ENCODE measurements at places on chromosomes 6 and 20. TPM values are rescaled to one million over a fixed set of nuclear protein-coding genes. Genes with fewer than 3 reads are reported as not detected.

- DNase-seq: peak; percentile 25
These were observed 865 bp downstream of the STK38 start for GRCh38 chr6:36546308-36546919.

GRCh38 chr6:100673641-100674040 is 207.5 kb downstream of the ASCC3 start:
- DNase-seq: no peak

Gene SASH1
- 7.8 TPM for total RNA-seq

- no peak for DNase-seq
These were observed 25.3 kb downstream of the MDFI start for GRCh38 chr6:41663568-41663967.

Gene LY6G6D
- total RNA-seq: not detected

- no peak for DNase-seq
These were observed 10.0 kb downstream of the CITED2 start for GRCh38 chr6:139364302-139364981.

- DNase-seq: no peak
These were observed 63.7 kb downstream of the SH3BGRL2 start for GRCh38 chr6:79694623-79695343.

GRCh38 chr20:34987288-34988190 is 31.9 kb downstream of the MYH7B start:
- no peak for DNase-seq

GRCh38 chr20:57089699-57090144 is 176.7 kb downstream of the BMP7 start:
- DNase-seq: peak; percentile 19

DNA sequence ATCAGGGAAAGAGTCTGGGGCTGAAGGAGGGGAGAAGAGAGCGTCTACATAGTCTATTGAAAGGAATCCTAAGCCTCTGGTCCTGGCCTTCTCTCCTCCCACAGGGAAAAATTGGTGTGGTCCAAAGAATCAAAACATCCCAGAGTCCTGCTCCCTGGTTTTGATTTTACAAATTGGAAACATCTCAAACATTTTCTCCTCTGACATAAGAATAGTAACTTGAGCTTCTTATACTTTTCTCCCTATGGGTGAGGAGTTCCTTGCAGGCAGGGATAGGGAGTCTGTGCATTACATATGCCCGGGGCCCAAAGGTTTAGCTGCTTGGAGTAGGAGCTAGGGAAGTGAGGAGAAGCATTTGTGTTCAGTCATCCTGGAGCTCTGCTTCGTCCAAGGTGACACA is 120.0 kb upstream of the GGTLC1 start:
- DNase-seq: no peak

DNA sequence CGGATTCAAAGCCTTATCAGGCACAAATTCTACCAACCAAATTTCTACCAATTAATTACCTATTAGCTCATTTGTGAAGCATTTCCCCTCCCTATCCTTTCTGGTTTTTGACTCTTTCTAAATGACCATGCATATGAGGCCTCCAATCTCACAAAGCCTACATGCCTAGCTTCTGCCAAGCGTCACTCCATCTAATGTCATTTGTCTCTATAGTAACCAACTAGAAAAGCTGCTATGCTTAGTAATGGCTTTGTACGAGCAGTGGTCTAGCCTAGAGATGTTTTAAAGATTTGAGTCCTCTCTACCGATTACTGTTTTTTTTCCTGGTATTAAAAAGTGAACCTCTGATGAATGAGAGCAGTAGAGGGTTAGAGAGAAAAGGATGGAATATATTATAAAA is 4.8 kb upstream of the ASF1A start:
- DNase-seq: no peak

GRCh38 chr20:32571566-32571965 is 13.6 kb downstream of the NOL4L start:
- DNase-seq: no peak

GRCh38 chr20:37355252-37356180 is 9.6 kb downstream of the SRC start:
- DNase-seq: no peak

DNA sequence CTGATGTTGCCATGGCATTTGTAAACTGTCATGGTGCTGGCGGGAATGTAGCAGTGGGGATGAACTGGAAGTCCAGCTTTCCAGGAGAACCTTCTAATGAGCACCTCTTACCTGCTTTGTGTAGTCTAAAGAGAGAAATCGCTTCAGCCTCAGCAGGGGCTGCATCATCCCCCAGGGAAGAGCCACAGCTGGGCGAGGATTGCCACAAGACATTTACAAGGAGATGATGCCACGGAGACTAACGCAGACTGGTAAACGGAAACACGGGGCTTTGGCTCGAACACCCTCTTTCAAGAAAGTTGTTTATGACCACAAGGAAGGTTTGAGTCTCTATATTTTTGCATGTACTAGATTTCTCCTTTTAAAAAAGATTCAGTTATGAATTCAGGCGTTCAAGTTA is 72.9 kb downstream of the CDH26 start:
- DNase-seq: no peak

Gene COX4I2
- total RNA-seq: not detected

DNA sequence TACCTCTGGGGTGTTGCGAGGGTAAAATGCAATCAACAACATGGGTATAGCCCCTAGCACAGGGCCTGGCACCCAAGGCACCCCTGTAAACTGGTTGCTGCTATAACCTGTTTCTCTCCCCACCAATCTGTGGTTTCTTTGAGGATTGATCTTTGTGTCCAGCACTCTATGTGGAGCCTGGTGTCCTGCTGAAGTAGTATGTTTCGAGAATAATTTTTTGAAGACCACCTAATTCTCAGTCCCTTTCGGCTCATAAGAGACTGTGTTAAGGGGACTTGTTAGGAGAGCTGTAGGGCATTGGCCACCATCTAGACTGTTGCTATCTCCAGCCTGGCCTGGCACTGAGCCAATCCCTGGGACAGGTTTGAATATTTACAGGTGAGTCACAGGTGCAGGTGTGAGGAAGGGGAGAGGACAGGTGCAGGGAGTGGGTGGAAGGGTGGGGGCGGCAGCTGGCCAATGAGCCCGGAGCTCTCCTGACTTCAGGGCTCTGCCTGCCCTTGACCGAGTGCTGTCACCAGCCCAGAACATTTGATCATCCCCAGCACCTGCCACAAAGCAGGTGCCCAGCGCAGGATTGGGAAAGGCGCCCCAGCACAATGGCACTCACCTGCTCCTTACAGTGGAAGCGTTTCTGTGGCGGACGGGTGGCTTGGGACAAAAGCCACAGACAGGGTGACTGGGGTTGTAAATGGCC is 8.1 kb upstream of the C20orf144 start:
- peak; percentile 30 for DNase-seq

DNA sequence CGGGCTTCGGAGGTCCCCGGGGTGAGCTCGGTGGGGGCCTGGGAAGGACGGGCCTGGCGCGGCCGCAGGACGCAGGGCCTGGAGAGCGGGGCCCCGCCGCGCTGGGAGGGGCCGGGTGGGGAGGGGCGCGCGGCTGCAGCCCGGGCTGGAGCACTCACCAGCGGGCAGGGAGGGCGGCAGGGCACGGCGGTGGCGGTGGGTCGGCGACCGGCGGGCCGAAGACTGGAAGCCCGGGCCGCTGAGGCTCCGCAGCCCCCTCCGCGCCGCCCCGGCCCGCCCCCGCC is at the start of gene GATA5:
TSS of gene GATA5 (minus strand) at position 224 of the 284 bp plus-strand sequence. CDS start 474 bp downstream, outside the sequence.
- DNase-seq: no peak

Gene SLC22A2
- not detected for total RNA-seq

Gene HLA-DQB1
- total RNA-seq: 1.7 TPM

GRCh38 chr20:37316116-37316774 is 26.8 kb downstream of the MANBAL start:
- no peak for DNase-seq

DNA sequence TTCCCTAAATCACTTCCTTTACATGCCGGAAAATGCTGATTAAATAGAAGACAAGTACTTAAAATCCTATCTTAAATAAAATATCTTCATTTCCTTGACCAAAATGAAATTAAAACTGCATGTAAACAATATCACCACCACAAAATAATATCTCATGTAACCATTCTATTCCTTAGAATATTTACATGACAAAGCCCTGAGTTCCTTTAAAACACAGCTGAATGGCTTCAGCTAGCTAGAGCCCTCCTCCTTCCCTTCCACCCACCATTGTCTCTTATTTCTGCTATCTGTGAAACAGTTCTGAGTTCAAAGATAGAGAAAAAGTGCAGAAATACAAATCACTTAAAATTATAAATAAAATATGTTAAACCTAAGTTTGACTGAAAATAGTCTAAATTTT is 103.1 kb downstream of the HIVEP2 start:
- DNase-seq: no peak

GRCh38 chr6:157117431-157118095 is 205.8 kb downstream of the TMEM242 start:
- no peak for DNase-seq

- no peak for DNase-seq
These were observed 33.3 kb downstream of the NTSR1 start for GRCh38 chr20:62741701-62742491.

DNA sequence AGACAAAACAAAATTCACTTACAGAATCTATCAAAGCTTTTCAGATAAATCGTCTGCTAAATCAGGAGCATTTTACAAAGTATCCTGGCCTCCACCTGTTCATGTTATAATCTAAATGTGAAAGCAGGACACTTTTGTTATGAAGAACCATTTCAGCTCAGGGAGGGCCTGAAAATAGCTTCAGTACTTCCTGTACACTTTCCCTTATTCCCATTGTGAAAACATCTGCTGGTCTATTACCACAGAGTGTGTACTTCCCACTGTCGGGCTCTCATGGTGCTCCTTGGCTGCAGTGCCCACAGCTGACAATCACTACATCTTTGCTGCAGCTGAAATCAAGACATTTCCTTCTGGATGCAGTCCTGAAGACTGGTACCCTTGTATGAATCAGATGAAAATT is 128.1 kb downstream of the OPRM1 start:
- DNase-seq: no peak

DNA sequence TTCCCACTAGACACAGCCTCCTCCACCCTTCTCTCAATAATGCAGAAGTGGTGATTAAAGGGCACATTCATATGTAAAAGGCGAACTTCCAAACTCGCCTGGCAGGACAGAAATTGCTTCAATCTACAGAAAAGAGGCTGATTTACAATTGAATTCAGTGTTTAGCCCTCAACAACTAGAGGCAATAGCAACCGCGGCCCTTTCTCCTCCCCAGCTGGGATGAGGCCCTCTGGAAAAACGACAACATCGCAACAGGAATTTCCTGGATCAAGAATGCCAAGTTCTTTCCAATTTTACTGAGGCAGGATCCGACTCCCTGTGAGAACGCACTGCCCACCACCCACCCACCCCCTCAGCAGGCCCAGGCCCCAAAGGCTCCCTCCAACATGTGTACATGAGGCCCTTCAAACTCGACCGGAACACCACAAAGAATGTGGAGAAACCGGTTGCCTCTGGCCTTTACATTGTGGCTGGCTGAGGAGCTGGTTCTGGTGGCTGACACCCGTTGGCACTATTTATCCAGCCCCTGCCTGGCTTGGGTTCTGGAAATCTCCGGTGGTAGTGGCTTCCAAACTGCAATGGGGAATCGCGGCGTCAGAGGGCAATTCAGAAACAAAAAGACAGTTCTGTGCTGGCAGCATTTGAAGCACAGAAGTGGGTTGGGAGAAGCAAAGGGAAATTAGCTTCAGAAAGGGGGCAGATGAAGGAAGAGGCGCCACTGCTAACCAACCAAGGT is 36.8 kb downstream of the ZMYND8 start:
- peak; percentile 80 for DNase-seq

Gene NKAIN4
- 0.20 TPM for total RNA-seq

- DNase-seq: no peak
These were observed 14.5 kb downstream of the BTBD9 start for GRCh38 chr6:38625217-38625616.

Gene TPX2
- total RNA-seq: 126 TPM

GRCh38 chr6:25981568-25982263 is 19.1 kb downstream of the TRIM38 start:
- DNase-seq: no peak

Gene SLC35D3
- total RNA-seq: not detected

DNA sequence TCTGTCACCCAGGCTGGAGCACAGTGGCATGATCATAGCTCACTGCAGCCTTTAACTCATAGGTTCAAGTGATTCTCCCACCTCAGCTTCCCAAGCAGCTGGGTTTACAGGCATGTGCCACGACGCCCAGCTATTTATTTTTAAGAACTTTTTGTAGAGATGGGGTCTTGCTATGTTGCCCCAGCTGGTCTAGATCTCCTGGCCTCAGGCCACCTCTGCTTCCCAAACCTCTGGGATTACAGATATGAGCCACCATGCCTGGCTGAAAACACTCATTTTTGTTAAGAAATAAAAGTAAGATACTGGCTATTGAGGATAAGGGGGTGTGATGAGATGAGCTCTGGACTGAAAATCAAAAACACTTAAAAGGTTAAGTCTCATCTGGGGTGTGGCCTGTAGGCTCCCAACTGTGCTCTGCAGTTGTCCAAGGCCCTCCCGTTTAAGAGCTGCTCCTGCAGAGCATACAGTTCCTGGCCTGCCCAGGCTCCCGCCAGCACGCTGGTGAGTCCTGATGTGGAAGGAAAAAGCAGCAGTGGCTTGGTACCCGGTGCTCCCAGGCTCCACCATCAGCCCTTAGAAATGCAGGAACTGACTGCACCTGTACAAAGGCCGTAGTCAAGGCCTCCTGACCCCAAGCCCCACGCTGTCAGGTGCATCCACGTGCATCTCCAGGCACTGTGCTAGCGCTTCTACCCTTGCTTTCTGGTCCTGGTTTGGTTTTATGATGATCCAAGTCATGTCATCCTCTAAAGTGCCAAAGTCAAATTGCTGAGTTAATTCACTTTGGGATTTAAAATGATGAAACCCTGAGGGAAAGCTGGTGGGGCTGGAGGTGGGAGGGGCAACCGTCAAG is 111.5 kb downstream of the TMEM242 start:
- no peak for DNase-seq

DNA sequence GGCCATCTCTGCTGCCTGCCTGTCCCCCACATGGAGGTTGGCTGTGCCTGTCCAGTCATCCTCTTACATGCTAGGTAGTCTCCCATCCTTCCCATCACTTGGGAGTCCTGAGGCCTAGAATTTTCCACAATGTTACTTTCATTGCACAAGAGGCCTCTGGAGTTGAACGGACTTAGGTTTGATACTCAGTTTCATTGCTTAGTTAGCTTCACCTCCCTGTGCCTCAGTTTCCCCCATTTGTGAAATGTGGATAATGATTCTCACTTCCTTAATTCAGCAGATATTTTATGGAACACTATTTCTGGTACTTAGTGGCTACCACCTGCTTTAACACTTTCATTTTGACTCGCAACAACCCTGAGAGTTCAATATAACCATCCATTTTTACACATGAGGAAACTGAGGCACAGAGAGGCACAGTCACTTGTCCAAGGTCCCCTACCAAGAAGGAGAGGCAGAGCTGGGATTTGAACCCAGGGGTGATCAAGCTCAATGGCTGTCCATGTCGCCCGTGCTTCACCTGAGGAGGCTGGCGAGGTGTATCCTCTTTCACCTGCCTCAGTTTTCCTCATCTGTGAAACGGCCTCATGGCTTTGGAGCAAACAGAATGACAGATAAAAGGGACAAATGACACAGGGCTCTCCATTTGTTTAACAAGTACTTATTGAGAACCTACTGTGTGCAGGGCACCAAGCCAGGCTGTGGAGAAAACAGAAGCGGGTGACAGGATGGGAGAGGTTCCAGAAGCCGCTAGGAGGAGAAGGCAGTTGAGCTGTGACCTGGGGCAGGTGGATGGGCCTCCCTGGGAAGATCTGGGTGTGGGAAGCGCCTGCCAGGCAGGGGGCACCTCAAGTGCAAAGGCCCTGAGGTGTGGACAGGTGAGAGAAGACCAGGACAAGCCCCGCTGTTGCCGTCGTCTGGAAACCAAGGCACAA is 154.3 kb upstream of the PTPN1 start:
- DNase-seq: no peak
